ENCODE measurements at places on chromosomes 12 and 14.
A peak's percentile ranks its signal among the peaks of the same experiment; 100 is the strongest.

DNA sequence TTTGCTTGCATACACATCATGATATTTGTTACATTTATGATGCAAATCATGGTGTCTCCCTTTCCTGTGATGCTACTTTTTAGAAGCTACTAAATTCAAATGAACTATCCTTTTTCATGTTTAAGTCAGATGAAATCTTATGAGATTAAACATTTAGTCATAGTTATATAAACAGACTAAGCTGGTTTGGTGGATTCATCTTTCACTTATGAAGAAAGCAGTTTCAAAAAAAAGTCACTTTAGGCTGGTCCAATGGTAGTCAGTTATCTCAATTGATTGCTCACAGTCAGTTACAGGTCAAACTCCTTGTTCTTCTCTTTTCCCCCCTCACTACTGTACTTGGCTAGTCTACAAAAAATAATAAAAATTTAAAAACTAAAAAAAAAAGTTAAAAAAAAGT lies 19.7 kb downstream of the SYCP3 start:
- DNase-seq: no peak

DNA sequence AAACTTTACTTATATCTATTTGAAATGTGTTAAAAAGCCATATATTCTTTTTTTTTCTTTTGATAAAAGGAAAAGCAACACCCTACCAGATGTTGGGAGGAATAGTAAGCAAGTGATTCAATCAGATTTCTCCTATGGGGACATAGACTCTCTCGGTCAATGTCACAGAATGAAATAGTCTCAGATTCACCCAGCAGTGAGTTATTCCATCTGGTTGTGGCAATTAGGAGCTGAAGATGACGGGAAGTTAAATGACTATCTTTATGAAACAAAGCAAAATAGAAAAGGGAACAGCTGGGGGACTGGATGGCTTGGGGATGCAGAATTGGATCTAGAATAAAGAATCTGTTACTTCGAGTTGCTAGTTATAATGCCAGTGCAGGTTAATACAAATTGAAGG lies 857.0 kb downstream of the NRXN3 start:
- DNase-seq: no peak

GRCh38 chr12:124940393-124941169 lies 26.1 kb upstream of the UBC start:
- DNase-seq: no peak

GRCh38 chr14:79426103-79426755 lies 785.1 kb downstream of the DIO2 start:
- peak; percentile 42 for DNase-seq

DNA sequence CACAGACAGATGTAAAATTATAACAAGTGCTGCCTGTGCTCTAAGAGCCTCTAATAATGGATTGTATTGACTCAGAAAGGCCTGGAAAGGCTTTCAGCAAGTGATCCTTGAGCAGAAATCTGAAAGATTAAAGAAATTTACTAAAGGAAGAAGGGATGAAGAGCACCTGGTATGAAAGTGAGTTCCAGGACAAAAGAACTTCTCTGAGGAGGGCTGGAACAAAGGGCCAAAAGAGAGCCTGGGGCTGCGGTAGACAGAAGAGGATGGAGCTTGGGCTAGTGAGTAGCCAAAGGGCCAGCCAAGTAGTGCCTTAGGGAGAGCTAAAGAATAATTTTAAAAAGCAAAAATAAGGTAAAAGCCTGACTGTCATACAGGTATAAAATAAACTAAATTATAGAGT lies 44.0 kb downstream of the BCAT1 start:
- no peak for DNase-seq

- DNase-seq: no peak
Observed at GRCh38 chr14:52922059-52922458, 28.8 kb downstream of the FERMT2 start.

GRCh38 chr12:464484-465267 lies 4.9 kb downstream of the B4GALNT3 start:
- DNase-seq: no peak

- DNase-seq: no peak
Observed at GRCh38 chr14:78340250-78340649, 170.1 kb downstream of the NRXN3 start.

- DNase-seq: no peak
Observed at GRCh38 chr14:95296966-95297365, 22.7 kb downstream of the CLMN start.

GRCh38 chr12:124745891-124746570 lies 117.6 kb downstream of the SCARB1 start:
- DNase-seq: peak; percentile 74

DNA sequence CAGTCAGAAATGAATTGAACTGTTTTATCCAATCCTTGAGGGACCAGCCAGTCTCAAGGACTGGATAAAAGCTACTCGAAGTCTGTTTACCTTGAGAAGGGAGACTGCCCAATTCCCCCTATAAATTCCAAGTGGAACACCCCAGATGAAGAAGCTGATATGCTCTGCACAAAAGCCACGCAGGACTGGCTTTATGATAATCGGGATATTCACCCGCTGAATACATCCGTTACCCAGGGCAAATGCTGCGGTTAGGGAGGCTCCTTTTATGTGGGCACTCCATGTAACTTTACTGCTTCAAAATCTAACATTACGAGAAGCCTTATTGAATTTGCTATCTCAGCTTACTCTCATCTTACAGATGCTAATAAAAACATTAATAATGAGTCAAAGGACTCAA lies 119.1 kb downstream of the DENND5B start:
- DNase-seq: no peak

DNA sequence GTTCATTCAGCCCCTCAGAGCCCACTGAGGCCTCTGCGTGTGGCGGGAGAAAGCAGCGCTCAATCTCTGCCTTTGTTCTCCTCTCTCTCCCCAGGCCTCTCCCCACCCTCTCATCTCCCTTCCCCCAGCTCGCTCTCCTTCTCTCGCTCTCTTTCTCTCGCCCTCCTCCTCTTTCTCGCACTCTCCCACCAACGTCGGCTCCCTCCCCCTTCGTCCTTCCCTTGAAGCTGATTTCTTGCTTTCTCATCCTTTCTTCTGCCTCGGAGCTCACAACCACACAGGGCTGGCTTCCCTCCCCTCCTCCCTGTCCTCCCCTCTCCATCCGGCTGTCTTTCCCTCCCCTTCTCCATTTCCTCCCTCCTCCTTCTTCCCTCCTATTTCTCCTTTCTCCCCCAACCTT lies 96.4 kb downstream of the LRRC74A start:
- DNase-seq: no peak

- DNase-seq: peak; percentile 96
Observed at GRCh38 chr12:57846577-57847319, at the start of gene CTDSP2. Gene CTDSP2, minus strand, starts transcription at chr12:57846729. Its CDS starts 294 bp downstream, at chr12:57846435.

- no peak for DNase-seq
Observed at GRCh38 chr12:47992776-47993175, 11.5 kb downstream of the COL2A1 start.

DNA sequence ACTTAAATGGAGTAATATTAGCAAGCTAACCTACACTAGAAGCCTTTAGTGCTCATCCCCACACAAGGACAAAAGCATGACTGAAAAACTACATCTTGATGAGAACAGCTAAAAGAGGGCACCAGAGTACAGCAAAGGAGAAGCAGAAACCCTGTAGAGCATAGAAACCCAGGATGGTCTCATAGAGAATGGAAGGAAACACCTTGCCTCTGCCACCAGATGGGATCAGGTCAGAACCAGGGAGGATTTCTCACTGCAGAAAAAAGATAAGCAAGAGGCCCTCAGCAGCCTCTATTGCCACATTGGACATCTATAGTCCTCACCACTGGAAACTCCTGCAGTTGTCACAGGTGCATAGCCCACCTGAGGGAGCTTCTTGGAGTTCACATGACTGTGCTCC lies 13.6 kb upstream of the ZNF705A start:
- no peak for DNase-seq

- DNase-seq: no peak
Observed at GRCh38 chr12:128797119-128798118, 26.3 kb downstream of the SLC15A4 start.

DNA sequence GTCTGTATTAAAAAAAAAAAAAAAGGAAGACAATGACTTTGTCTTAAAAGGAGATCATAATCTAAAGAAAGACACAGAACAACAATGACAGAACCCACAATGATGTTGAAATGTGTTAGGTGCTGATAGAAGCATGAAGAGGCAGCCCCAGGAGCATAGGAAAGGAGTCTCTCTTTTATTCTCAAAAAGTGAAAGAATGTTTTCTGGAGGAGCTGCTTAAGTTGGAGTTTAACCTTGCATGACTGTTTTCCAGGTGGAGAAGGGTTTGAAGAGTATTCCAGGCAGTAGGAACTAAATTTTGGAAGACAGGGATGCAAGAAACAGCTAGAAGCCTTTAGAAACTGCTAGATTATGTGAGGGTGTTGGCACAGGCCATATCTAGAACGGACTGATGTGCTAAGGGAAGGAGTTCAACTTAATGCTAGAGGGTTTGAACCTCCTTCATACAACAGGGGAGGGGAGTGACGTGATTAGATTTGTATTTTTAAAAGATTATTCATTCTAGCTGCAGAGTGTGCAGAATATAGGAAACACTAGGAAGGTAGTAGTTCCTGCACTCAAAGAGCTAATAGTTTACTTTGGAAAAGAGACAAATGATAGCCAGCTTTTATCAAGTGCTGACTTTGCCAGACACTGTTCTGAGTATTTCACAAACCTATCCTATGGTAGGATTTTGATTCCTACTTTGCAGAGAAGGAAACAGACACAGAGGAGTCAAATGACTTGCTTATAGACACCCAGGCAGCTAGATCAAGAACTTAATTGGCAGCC lies 4.6 kb upstream of the RPL6 start:
- no peak for DNase-seq

DNA sequence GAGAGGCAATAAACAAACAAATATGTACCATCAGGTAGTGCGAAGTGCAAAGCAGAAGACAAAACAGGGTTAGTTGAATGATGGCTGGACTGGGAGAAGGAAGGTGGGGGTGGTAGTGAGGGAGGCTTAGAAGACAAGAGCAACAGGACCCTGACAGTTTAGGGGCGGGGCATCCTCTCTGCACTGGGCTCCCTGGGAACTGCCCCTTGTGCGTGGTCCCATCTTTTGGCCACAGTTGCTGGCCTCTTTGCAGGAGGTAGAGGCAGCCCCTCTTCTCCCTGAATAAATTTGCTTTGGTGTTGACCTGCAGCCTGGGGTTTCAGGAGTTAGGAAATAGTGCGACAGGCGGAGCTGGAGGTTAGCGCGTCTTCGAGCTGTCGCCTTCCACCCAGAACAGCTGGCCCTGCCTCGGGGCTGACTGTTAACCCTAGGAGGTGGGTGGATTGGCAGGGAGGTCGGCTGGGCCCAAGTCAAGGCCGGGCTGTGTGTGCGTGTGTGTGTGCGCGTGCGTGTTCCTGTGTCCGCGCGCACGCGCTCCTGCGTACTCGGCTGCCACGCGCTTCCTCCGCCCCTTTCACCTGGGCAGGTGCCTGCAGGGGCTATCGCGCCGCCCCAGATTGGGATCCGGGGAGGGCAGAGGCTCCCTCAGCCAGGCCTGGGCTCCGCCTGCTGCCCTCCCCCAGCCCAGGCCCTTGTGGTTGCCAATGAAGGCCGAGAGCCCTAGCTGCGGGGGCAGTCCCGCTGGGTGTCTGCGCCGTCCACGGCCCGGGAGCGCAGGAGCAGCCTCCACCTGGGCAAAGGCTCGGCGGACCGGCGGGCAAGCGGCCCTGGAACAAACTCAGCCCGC lies 180.8 kb downstream of the ADCK1 start:
- DNase-seq: peak; percentile 67

- DNase-seq: no peak
Observed at GRCh38 chr12:120403869-120404268, 34.0 kb upstream of the COX6A1 start.

GRCh38 chr12:46266382-46266791 lies 2.5 kb downstream of the SLC38A1 start:
- DNase-seq: no peak

DNA sequence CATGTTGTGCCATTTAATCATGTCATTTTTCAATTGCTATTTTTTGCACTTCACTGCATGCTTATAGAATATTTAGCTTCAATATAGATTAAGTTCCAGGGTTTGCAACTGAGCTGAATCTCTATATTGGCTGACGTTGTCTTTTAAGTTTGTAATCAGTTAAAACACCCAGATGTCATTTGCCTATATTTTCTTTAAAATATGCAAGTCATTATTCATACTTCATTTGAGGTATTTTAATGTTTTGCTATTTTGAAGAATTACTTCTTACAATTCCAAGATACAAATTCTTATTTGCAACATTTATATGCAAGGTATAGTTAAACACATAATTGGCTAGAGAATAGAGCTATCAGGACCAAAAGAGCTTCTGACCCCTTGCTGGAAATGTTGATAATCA lies 175.0 kb upstream of the NPAS3 start:
- no peak for DNase-seq

DNA sequence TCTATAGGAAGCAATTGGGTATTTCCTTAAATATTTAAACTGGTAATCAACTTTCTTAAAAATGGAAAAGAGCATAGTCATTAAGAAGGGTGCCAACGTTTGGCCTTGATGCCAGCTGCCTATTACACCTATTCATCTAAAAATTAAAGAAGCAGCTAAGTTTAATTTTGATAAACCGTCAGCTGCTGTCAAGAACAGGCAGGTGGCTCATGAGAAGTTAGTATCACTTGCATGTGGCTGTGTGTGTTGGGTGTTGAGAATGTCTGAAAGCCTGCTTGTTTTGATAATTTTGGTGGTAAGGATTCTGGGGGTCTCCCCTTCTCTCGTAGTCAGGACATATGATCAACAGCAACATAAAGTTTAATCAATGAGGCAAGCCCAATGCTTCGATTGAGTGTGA lies 6.5 kb downstream of the GLRX5 start:
- DNase-seq: no peak

GRCh38 chr12:2294651-2295475 lies 242.1 kb downstream of the CACNA1C start:
- DNase-seq: no peak

- no peak for DNase-seq
Observed at GRCh38 chr14:24664366-24664765, 30.4 kb upstream of the GZMB start.

- no peak for DNase-seq
Observed at GRCh38 chr12:31342286-31342685, 16.3 kb upstream of the SINHCAF start.

DNA sequence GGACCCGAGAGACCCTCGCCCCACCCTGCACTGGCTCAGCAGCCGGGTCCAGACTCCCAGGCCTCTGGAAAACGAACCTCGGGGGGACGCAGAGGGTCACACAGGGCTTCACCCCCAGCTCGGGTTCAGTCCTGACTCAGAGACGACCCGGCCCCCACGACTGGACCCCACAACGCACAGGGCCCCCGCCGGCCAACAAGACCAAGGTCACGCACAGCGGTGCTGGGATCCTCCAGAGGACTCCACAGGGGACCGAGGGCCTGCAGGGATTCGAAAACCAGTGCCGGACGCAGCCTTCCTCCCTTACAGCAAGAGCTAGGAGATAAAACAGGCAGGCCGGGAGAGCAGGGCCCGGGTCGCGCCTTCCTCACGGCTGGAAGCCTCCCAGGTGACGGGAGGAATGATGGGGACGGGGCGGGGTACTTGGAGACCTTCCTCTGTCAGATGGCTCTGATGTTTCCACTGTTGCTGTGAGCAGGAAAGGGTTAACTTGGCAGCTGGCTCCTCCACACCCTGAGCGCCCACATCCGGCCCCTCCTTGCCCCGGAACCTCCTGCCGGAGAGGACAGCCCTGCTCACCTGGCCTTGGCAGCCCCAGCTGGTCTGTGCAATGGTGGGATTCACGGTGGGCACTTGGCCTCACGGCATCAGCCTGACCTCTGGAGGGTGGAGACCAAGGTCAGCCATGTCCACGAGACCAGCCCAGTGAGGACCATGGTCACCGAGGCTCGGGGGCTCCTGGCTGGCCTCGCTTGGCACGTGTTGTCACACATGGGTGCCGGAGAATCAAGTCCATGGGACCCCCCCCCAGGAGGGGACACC lies 46.2 kb downstream of the GALNT9 start:
- DNase-seq: peak; percentile 69
